ENCODE measurements at places on chromosomes 1 and 21.
A peak's percentile ranks its signal among the peaks of the same experiment; 100 is the strongest.

GRCh38 chr1:116767782-116768382, 13.7 kb downstream of the CD2 start:
- no peaks in the 10 kb centered on the region for H3K27me3 ChIP-seq
- H3K4me3 ChIP-seq, result no peak overlapping the region
- no peak for DNase-seq
- H3K36me3 ChIP-seq, result no peaks in the 10 kb centered on the region

DNA sequence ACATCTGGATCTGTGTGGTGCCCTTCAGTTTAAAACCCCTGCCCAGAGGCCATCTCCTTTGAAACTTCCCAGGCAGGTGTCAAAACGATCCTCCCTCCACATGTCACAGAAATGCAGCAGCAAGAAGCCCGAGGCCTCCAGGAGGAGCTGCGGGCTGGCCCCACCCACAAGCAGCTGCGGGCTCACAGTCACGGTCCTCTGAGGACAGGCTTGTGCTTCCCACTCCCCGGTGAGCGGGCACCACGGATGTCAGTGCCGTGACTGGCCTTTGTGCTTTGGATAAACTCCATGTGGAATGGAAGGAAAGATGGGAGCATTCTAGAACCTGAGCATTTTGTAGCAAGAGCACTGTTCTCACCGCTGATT, 65.8 kb downstream of the SIK1 start:
- no peak overlapping the region for H3K4me3 ChIP-seq
- no peaks in the 10 kb centered on the region for H3K4me1 ChIP-seq
- no peaks in the 10 kb centered on the region for H3K27me3 ChIP-seq
- peak overlapping the region; percentile 73 for H3K27ac ChIP-seq

DNA sequence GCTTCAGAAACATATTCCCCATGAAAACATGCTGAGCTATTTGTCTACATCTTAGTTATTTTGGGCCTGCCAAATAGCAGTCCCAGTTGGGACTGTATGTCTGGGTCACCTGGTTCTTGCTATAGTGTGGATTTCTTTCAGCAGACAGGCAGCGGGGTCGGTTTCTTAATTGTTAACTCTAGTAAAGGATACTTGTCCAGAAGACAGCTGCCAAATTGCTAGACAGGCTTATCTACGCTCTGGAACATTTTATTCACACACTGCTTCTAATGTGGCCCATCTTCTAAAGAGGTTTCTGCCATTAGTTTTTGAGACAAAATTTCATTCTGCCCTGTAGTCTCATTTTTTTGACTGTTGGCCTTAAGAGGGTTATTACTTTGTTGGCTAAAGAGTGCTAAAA, 217.9 kb downstream of the RWDD3 start:
- DNase-seq, result no peak
- H3K27ac ChIP-seq, result no peak overlapping the region
- no peaks in the 10 kb centered on the region for H3K27me3 ChIP-seq
- no peaks in the 10 kb centered on the region for H3K36me3 ChIP-seq
- H3K4me3 ChIP-seq, result no peak overlapping the region

DNA sequence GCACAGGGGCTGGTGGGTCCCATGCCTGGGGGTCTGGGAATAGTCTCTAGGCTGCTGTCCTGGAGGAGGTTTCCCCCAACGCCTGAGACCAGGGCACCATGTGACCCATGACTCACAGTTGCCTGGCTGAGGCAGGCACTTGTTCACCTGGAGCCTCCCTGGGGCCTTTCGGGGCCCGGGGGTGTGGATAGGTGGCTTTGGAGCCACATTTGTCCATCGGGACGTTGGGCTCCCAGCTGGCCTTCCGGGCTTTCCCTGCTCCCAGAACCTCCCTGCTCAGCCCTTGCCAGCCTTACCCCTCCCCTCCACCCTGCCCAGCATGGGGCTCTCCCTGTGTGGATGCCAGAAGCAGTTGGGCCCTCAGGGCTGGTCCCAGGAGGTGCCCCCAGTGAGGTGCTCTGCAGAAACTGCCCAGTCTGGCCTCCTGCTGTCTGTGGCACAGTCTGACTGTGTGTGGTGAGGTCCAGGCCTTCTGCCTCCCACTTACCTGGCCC, 14.2 kb downstream of the COL6A1 start:
- H3K27me3 ChIP-seq, result no peaks in the 10 kb centered on the region
- no peaks in the 10 kb centered on the region for H3K4me1 ChIP-seq
- no peak overlapping the region for H3K4me3 ChIP-seq
- peak overlapping the region; percentile 78 for H3K27ac ChIP-seq
- peak; percentile 44 for DNase-seq

- no peak overlapping the region for H3K27ac ChIP-seq
- no peak overlapping the region for H3K4me3 ChIP-seq
- no peaks in the 10 kb centered on the region for H3K36me3 ChIP-seq
- DNase-seq, result no peak
- H3K4me1 ChIP-seq, result no peaks in the 10 kb centered on the region
Observed at GRCh38 chr1:221987860-221988520, 246.1 kb upstream of the DUSP10 start.
